Renal cortex interstitium (tissue), 15 donors: ENCODE measurements at places on chromosomes 16 and 17. TPM values are rescaled to one million over a fixed set of nuclear protein-coding genes. Genes with fewer than 3 reads are reported as not detected.

Gene TBC1D3G
- not detected for polyA plus RNA-seq

GRCh38 chr17:68257934-68258333 lies 10.1 kb downstream of the AMZ2 start:
- DNase-seq, result no peak

- DNase-seq, result no peak
Observed at GRCh38 chr16:7027401-7027800, 305.2 kb upstream of the RBFOX1 start.

- no peak for DNase-seq
Observed at GRCh38 chr17:3003296-3004149, 59.9 kb downstream of the OR1D5 start.

- DNase-seq, result no peak
Observed at GRCh38 chr17:76009969-76010661, 9.5 kb downstream of the CDK3 start.

- DNase-seq, result no peak
Observed at GRCh38 chr17:19747829-19748806, at the start of gene ALDH3A1. ALDH3A1 (minus strand) TSS chr17:19748298; CDS start chr17:19745129, 3,169 bp downstream.

GRCh38 chr17:62963296-62963695 lies 2.7 kb upstream of the TANC2 start:
- DNase-seq, result no peak

DNA sequence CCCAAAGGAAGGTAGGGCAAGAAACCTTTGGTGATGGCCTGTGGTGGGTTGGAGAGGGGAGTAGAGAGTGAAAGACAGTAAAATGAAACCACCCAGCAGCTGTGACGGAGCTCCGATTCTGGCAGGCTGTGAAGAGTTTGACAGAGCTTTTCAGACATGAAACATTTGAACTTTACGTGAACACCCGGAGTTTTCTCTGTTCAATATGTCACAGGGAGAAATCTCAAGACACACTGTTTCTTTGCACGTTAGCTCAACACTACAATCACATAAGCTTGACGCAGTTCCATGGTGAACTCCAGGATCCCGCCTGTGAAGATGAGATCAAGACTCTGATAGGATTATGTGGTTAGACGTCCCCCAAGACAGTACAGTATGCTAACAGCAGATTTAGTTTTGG lies 79.6 kb upstream of the CDH11 start:
- no peak for DNase-seq

GRCh38 chr16:1089439-1089821 lies 6.6 kb downstream of the C1QTNF8 start:
- no peak for DNase-seq

Gene OR1A1
- 0.03 TPM for polyA plus RNA-seq

DNA sequence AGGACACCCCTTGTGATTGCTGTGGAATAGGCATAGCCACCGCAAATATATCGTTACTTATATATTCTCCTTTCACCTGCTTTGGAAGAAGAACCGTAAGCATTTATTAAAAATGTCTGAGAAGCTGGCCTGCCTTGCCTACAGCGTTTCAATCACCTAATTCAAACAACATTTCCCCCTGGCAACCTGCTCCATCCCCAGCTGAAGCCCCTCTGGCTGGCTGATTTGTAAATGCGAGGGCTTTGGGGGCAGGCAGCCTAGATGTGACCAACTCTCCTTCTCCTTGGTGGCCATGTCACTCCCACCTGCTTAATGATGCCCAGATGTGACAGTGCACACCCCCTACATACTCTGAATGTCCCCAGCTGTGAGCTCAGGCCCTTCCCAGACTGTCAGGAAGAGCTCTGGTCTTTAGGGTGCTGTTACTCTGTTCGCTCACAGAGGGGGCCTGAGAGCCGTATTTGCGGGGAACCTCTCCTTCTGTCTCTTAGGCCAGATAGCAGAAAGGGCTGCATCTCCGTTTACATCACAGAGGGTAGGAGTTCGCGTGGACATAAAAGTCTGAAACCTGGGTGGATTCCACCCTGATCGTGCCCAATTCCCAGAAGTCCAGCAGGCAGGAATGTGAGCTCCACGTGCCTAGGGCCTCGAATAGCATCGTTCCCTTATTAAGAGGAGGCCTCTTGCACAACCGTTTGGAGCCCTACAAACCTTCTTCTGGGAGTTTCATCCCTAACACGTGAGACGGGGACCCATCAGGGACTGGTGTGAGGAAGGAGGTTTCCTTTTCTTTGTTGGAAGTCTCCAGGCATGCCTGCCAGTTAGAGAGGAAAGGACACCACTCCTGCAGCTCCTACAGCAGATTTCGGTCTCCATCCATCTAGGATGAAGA lies 2.4 kb upstream of the SDK2 start:
- DNase-seq, result peak; percentile 32

GRCh38 chr17:144936-145670 lies 7.7 kb downstream of the SCGB1C2 start:
- DNase-seq, result no peak

DNA sequence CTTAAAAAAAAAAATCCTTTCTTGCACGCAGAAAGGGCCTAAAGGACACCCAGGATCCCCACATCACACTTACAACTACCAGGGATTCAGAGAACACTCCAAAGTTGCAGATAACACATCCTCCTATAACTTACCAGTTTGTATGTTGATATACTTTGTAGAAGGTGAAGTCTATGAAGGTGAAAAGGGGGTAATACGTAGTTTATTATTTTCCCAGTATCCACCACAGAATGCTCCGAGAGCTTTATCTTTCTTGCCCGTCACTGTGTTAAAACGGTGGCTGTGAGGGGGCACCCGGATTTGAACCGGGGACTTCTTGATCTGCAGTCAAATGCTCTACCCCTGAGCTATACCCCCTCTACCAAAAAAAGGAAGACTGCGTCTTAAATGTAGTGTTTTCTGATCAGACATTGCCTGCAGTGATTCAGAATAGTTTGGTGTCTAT lies 7.9 kb upstream of the RPL23 start:
- DNase-seq, result no peak

- DNase-seq, result no peak
Observed at GRCh38 chr17:7095625-7096024, 15.6 kb upstream of the CLEC10A start.

DNA sequence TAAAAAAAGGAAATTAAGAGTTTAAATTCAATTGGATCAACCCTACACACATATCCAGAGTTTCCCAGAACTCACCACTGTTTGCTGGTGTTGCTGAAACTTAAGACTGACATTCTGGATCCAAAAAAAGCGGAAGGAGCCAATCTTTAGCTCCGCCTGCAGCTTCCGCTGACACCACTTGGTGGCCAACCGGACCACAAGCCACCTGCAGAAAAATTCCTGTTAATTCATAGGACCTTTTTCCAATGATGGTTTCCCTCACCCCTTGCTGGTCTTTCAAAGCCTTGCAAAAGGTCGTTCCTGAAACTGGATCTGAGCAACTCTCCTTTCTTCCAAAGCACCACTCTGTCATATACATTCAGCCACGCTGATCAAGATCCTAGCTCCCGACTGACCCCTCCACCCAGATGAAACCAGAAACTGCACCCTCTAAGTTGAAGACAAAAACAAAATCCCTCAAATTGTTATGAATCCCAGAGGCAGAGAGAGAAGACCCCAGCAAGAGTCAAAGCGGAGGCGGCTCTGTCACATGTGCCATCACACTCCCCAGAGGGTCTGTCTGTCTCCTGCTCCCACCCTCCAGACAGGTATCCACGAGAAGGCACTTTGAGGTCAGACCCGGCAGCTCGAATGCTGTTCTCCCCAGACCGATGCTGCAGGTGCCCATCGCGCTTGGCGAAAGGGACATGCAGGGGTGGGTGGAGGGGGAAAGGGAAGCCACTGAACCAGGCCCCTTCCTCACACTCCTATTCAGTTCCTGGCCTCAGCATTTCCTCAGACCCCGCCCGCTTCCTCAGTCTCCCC lies 773 bp downstream of the BLTP2 start:
- no peak for DNase-seq

- no peak for DNase-seq
Observed at GRCh38 chr17:29733166-29733565, 110.5 kb upstream of the CORO6 start.

DNA sequence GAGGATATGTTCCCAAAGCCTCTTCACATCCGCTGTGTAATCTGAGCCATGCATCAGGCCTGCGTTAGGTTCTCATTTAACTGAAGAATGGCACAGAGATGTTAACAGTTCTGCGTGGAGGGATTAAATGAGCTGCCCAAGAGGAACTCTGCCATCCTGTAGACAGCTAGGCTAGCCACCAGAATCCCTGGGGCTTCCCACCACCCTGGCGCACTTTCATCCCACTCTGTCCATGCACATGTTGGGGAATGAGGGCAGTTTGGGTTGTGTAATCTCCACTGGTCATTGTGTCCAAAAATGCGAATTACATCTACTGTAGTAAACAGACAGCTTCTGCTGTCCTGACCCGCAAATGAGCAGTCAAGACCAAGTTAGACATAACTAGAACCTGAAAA lies 1.0 kb upstream of the GLG1 start:
- DNase-seq, result no peak

Gene TMEM11
- polyA plus RNA-seq, result 24.7 TPM

- DNase-seq, result no peak
Observed at GRCh38 chr16:49620158-49620868, 235.6 kb downstream of the ZNF423 start.

Gene VAT1L
- polyA plus RNA-seq, result 3.8 TPM

DNA sequence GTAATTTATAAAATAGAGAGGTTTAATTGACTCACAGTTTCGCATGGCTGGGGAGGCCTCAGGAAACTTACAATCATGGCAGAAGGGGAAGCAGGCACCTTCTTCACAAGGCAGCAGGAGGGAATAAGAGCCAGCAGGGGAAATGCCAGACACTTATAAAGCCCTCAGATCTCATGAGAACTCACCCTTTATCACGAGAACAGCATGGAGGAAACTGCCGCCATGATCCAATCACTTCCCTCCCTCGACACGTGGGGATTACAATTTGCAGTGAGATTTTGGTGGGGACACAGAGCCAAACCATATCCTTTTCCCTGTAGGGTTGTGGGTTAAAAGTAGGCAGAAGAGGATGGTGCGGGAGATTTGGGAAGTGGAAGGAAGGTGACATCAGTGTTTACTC lies 101.4 kb downstream of the BMERB1 start:
- no peak for DNase-seq

DNA sequence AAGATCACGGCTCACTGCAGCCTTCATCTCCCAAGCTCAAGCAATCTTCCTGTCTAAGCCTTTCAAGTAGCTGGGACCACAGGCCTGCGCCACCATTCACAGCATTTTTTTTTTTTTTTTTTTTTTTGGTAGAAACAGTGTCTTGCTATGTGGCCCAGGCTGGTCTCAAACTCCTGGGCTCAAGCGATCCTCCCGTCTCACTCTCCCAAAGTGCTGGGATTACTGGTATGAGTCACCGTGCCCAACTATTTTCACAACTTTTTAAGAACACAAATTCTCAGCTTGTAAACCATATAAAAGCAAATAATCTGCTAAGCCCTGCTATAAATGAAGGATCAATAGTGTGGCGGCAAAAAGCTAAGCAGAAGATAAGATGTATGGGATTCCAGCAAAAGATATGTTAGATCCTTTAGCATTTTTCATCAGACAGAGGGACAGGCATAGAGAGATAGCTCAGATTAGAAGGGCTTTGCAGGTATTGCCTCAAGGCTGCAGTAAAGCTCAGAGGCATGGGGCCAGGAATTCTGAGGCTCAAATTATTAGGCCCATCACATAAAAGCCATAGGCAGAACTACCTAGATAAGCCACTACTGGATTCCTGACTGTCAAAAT lies 55.1 kb downstream of the EMP2 start:
- no peak for DNase-seq

Gene ITGAD
- polyA plus RNA-seq, result 0.08 TPM

DNA sequence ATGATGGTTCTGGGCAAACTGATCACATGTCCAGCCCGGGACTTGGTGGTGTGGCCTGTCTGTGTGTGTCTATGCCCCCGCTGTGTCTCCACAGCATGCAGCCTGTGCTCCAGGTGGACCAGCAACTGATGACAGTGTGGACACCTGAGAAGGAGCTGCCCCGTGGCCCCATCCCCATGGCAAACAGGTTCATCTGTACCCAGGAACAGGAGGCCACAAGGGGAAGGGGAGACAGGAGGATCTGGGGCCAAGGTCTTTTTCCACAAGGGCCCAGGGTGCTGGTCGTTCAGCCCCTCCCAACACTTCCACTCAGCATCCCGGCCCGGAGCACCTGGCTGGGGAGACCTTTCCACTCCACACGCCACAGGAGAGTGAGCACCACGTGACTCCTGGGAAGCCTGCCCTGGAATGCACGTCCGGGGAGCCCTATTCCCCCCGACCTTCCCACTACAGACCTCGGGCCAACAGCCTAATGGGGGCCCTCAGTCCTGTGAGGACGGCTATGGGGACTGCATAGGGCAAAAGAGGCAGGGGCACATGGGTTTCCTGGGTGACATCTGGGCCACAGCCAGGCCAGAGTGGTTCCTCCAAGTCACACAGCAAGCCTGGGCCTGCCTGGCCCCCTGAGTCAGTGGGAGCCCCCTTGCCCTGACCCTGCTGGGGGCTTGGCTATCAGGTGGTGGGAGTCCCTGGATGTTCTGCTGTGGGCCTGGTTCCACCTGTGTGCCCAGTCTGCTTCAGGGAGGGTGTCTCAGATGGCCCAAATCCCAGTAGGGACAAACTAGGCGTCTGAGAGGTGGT lies 20.8 kb upstream of the NXPH3 start:
- DNase-seq, result no peak

DNA sequence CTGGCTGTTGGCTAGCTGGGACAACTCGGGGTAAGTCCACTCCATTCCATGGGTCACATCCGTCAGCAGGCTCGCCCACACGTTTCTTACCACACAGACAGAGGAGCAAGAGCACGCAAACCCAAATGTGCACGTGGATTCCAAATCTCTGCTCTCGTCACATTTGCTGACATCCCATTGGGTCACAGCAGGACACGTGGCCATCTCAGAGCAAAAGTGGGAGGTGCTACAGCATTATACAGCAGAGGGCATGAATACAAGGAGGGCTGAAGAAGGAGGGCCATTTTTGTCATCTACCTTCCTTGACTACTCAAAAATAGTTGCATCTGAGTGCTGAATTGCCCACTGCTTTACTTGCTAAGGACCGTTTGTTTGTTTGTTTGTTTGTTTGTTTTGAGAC lies 84.7 kb downstream of the RBBP6 start:
- no peak for DNase-seq

Gene EME1
- polyA plus RNA-seq, result 11.0 TPM

DNA sequence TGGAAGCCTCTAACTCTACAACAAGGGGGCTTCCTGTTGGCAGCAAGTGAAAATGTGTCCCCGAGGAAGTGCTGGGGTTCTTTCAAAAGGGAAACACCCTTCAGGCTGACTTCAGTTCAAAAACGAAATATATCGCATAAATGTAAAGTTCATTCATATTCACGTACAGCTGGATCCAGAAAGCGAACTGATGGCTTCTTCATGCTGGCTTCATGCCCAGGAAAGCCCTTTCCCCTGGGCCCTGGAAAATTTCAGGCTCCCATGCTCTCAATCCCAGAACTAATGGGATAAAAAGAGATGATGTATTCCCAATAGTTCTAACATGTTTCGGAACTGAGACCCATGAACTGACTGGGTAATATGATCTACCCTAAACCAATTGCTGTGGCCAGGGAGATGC lies 104.7 kb upstream of the CDH13 start:
- no peak for DNase-seq

Gene C17orf78
- polyA plus RNA-seq, result 0.15 TPM
